Stimulated activated CD4-positive, alpha-beta T cell treated with anti-CD3 and anti-CD28 coated beads, Interleukin-1b, Interleukin-23, amount 100 ng/mL, for 1 hour (primary cell): ENCODE measurements at places on chromosomes 11 and 22.

DNA sequence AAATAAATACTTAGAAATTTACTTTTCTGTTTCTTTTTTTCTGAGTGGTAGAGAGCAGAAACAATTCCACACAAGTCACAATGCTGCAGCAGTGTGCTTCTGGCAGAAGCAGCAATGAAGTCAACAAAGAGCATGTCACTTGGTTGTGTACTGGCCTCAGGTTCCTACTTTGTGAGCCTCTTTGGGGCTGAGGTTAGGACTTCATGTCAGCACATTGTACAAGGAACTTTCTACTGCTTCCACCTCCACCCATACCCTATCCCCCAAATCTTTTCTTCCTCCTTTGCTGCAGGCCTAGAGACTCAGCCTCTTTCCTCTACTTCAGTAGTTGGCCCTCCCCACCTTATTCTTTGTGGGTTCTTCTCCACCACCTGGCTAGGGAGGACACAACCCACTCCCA lies 252.7 kb upstream of the PITPNB start:
- DNase-seq, result no peak

DNA sequence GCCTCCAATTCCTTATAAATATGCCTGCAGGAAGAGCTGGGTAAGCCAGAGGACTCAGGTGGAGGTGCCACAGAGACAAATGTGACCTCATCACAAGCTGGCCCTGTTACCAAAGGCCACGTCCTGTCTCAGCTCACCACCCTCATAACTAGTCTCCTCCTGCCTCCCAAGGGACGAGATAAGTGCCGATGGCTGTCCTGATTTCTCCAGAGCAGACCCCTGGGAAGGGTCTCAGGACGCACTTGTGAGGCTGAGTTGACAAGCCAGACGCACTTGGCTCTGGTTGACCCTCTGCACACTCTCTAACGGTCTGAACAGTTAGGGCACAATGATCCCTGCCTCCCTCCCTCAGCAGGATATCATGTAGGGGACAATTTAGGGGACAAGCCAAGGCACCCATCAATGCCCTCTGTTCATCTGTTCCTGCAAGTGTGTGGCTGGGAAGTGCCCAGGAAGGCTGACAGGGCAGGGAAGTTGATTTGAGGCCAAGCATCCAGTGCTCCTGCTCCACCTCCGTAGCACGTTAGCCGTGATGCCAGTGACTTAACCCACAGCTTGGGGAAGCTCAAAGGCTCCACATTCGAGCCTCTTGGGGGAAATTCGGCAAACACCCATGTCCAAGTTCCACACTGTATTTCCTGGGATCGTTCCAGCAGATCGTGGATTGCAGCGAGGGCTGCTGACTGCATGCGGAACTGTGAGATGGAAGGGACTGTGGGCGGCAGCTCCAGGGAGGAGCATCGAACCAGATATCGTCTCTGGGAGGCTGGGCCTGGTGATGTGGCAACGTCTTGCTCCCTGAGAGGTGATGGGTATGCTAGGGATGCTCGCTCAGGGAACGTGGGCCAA lies 2.8 kb downstream of the SMIM38 start:
- no peak for DNase-seq

DNA sequence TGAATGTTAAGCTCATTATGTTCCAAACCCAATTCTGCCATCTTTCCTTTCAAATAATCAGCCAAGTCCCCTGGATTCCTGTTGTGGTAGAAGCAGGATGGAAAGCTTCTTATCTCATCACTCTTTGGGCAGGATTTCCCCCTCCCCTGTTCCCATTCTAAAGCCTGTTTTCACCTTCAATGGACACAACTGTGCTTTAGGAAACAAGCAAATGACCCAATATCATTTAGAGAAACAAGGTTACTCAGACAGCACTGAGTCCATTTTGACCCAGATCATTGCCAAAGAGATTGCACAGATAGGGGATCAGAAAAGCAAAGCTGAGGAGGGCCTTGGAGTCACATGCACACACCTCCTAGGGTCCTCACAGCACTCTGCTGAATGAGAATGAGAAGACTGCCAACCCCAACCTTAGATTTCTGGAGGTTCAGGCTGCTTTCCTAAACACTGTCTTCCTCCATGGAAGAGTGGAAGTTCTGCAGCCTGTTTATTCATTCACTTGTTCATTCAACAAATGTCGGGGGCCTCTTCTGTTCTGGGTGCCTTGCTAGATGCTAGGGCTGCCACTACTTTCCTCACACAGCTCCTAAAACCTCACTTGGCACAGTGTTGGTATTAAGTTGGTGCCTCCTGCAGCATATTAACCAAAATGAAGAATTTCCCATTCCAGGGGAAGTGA lies 95.3 kb downstream of the ME3 start:
- DNase-seq, result no peak

- peak; percentile 85 for DNase-seq
Measured at GRCh38 chr11:73376160-73376802, at the start of gene RELT. RELT (plus strand) TSS chr11:73376399; CDS start chr11:73389137, 12,738 bp downstream.

DNA sequence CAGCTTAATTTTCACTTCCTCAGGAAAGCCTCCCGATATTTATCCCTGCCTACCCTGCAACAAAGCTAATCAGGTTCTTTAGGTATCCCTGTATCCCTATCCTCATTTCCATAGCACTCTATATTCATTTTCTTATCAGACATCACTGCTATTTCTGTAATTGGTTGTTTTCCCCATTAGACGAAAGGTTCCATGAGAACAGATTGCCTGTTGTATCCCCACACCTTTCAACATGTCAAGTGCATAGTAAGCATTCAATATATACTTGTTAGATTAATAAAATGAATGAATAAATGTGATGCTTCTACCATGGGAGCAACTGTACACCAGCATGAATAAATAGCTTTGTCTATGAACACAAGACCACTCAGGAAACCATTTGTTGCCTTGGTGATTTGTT lies 499.8 kb downstream of the DLG2 start:
- no peak for DNase-seq
